Stimulated activated CD4-positive, alpha-beta T cell treated with anti-CD3 and anti-CD28 coated beads, Interleukin-15, amount 100 ng/mL, for 24 hours (primary cell): ENCODE measurements at places on chromosomes 7 and 10.

- no peak for DNase-seq
Observed at GRCh38 chr10:59885430-59886134, 20.8 kb downstream of the CCDC6 start.

- no peak for DNase-seq
Observed at GRCh38 chr10:68506411-68506810, 20.9 kb downstream of the SLC25A16 start.

GRCh38 chr10:124792998-124793352 is 1.3 kb upstream of the EEF1AKMT2 start:
- no peak for DNase-seq

DNA sequence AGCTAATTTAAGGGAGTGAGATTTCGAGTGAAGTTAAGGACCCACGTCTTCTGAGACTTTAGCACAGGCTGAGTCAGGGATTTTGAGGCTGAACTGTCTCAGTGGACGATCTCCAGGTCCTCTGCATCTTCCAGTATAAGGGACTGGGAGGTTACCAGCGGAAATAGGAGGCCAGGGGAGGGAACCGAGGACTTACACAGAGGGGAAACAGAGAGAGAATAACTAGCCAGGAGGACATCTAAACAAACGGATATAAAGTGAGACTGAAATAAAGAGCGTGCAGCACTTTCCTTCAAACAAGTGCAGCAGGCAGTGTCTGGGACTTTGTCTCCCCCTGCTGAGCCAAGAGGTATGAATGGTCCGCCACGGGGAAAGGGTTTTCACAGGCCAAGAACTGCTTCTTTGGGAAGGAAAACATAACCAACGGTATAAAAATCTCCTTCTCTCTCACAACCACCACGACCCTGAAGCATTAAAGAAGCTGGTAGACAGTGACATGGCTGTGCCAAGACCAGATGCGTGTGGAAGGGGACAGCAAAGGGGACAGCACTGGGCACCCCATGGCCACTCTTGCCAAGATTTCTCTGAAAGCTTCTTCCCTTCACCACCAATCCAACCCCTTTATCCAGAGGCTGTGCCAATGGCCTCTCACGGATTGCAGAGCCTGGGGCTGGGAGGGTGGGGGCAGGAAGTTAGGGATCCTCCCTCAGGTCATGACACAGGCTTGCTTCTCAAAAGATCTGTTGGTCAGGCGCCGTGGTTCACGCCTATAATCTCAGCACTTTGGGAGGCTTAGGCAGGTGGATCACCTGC is 72.0 kb downstream of the SLC37A3 start:
- peak; percentile 60 for DNase-seq

DNA sequence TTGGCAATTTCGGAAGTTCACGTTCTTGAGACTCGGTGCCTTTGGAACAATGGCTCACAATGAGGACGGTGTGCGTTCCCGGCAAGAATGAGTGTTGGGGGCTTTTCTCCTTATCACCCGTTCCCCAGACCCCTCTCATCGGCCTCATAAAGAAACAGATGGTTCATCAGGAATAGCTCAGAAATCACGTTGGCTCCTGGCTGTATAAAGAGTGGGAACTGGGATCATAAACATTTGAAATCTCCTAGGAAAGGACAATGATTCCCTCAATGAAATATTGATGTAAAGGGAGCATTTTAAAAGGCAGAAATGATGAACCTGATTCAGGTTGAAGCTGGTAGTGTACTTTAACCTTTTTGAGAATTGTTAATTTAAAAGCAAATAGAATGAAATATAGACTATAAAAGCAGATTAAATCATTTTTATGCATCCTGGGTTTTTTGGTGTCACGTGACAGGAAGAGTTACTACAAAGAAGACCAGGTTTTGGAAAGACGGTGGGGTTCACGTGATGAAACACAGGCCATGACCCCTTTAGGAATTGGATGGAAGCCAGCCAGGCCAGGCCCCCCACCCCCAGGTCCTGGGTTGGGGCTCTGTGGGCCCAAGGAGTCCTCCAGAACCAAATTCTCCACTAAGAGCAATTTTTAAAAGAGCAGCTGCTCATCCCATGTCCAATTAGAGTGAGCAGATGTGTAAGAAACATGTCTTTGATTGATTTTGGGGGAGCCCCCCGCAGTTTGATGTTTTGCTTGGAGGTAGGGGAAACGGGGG is 63.0 kb downstream of the CUX1 start:
- DNase-seq = no peak

GRCh38 chr10:31262672-31263071 is 56.3 kb upstream of the ZEB1 start:
- no peak for DNase-seq

DNA sequence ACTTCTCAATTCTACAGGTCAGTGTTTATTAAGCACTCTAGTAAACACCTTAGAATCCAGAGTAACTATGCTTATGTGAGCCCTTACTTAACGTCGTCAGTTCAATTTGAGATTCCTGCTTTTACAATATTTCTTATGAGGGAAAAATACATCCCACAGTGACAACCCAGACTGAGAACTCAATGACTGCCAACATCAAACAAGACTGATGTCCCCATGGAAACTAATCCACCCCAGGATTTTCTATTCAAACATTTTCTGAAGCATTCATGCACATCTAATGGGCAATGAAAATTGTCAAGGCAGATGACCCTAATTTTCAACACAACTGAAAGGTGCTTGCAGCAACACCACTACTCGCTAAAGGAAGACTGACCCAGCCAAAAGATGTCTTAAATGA is 67.0 kb downstream of the ATE1 start:
- no peak for DNase-seq

DNA sequence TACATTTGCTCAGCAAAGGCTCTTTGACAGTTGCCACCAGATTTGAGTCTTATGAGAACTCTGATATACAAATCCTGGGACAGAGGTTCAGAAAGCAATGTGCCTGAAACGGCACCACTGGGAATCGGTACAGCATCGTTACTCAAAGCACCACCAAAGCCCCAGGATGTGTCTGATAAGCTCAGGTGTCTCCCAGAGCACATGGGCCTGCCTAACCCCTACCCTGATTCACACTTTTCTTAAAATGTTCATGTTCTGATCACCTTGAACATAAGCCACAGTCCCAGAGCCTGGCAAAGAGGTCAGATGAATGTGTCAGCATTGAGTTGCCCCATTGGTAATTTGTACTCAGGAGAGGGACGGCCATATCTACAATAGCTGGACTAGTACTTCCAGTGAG is 545.8 kb upstream of the AUTS2 start:
- DNase-seq = no peak

DNA sequence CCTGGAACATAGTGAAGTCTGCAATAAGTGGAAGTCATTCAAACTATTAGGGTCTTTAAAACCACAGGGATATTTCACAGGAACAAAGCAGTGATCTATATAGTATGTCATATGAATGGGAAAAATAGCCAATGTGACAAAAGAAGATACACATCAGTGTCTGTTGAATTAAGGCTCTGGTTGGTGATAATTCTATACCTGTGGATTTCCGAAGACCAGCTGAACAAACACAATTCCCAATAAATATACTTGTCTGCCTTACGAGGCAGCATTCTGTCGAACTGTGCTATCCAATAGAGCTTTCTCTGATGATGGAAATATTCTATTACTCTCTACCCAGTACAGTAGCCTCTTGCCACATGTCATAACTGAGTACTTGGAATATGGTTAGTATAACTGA is 55.9 kb upstream of the CAV2 start:
- DNase-seq = no peak

GRCh38 chr10:92799568-92799967 is 48.8 kb upstream of the EXOC6 start:
- no peak for DNase-seq

DNA sequence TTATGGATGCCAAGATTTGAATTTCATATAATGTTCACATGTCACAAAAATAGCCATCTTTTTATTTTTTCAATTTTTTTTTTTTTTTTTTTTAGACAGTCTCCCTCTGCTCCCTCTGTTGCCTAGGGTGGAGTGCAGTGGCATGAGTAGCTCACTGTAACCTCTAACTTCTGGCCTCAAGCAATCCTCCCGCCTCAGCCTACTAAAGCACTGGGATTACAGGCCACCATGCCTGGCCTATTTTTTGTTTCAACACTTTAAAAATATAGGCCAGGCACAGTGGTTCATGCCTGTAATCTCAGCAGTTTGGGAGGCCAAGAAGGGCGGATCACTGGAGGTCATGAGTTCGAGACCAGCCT is 246.3 kb downstream of the SKIDA1 start:
- DNase-seq = no peak

GRCh38 chr7:23454881-23455526 is 15.3 kb downstream of the IGF2BP3 start:
- DNase-seq = no peak

DNA sequence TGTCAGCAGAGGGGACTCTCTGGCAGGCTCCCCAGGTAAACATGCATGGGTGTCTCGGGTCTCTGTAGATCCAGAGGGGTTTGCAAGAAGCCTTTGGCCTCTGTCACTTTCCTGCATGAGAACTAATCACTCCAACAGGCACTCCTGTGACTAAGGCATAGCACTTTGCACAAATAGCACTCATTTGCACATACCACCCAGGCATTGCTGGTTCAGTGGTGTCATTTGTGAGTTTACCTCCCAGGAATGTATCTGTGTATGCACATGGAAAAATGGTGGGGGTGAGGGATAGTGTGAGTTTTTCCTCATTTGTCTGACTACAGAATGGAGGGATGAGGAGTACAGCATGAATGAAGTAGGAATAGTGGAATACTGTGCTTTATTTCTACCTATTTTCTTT is 39.5 kb downstream of the CNNM1 start:
- DNase-seq = no peak

DNA sequence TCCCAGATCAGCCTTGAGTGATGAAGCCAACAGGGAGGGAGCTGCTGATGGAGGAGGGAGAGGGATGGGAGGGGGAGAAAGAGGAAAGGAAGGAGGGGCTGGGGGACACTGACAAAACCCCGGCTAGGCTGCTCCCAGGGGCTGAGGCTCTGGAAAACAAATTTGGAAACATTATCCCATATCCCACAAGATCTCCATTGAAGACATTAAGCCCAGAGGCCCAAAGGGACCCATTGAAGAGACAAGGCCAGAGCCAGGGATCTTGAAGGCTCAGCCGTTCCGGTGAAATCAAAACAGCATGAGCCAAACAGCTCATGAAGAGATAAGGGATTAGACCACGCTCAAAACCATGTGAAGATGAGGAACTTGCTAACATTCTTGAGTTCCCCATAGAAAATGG is 184.3 kb upstream of the ITGB1 start:
- no peak for DNase-seq

DNA sequence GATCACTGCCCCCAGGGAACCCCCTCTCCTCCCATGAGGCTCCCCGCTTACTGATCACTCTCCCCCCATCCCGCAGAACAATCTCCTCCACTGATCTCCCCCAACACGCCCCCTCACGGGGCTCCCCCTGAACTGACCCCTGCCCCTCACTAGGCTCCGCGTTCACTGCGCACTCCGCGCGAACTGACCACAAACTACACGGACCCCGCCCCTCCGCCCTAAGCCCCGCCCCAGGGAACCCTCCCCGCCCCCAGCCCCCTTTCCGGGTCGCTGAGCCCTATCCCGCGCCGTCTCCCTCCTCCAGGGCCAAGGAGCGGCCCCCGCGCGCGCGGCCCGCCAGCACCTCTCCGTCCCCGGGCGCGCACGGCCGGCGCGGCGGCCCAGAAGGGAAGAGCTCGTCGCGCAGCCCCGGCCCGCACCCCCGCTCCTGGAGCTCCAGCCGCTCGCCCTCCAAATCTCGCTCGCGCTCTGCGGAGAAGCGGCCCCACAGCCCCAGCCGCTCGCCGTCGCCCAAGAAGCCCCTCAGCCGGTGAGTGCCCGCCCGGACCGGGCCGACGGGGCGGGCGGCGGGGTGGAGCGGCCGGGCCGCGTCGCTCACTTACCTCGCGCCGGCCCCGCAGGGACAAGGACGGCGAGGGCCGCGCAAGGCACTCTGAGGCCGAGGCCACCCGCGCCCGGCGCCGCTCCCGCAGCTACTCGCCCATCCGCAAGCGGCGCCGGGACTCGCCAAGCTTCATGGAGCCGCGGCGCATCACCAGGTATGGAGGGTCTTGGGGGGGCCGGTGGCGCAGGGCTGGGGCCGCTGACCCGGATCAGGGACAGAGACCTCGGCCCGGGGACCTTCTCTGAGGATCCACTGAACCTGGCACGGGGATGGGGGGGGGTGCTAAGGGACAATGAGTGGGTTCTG is 19.9 kb upstream of the HSPB1 start:
- DNase-seq = no peak

DNA sequence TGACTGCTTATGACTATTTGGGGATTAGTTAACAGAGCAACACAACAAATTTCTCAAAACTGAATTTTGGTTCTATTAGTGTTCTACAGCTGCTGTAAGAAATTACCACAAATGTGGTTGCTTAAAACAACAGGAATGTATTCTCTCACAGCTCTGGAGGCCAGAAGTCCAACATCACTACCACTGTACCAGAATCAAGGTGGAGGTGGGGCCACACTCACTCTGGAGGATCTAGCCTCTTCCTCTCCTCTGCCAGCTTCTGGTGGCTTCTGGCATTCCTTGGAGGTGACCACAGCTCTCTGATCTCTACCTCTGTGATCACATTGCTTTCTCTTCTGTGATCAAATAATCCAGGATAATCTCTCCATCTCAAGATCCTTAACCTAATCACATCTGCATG is 194.7 kb upstream of the BMPER start:
- no peak for DNase-seq

DNA sequence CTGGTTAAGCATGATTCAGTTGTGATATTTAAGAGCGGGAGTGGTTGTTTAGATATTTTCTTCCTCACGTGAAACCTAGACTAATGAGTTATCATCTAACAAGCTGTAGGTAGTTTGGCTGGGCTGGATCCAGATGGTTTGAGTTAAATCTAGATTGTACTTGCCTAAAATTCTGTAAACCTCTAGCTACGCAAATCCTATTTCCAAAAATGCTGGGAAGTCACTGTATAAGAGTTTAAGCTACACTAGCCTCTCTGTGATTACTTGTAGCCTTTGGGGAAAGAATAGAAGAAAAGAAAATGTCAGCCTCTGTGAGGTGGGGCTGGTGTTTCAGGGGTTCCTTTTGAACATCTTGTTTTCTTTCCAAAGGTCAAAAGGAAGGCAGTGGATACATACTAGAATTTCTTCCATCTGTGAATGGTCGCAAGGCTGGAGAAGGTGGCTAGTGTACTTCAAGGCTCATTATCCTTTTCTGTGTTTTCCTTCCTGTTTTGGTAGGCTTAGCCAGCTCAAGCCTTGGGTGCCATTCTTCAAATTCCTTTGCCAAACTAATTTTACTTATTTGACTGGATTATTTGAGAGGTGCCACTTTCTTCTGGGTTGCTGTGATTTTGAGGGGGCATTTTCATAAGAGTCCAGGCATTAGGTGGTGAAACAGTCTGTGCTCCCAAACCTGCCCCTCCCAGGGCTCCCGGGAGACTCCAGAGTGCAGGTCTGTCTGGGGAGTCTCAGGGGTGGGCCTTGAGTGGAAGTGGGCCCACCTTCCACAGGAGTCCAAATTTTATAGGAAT is 5.2 kb upstream of the EN2 start:
- no peak for DNase-seq

GRCh38 chr7:42070068-42070467 is 166.9 kb downstream of the GLI3 start:
- no peak for DNase-seq

- no peak for DNase-seq
Observed at GRCh38 chr7:131638641-131639430, 82.4 kb upstream of the PODXL start.
